ENCODE measurements at places on chromosomes 7 and 10.

DNA sequence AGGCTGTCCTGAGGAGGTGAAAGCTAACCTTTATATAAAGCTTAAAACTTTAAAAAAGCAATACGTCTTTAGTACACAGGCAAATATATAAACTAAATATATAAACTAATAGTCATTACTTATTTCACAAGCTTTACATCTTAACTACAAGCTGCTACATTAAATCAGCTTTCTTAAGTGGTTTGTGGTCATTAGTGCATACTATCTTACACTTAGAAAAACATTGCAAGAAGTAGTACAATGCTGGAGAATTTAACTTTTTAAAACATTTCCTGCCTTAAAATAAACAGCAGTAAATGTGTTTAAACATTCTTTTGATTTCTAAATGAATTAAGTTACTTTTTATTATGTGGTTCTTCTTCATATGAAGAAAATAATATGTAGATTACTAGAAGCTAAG lies 36.3 kb downstream of the MET start:
- DNase-seq: no peak

DNA sequence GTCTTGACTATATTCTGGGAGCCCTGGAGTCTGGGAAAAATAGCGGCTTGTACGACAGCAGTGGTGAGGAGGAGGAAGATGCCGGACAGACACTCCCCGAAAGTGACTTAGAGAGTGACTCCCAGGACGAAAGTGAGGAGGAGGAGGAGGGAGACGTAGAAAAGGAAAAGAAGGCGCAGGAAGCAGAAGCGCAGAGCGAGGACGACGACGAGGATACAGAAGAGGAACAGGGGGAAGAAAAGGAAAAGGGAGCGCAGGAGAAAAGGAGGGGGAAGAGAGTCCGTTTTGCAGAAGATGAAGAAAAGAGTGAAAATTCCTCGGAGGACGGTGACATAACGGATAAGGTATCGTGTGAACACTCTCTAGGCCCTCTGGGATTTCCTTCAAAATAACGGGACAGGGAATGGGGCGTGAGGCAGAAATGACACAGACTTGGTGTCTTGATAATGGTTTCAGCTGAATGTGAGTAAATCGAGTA lies 908 bp downstream of the NOM1 start:
- no peak for DNase-seq

DNA sequence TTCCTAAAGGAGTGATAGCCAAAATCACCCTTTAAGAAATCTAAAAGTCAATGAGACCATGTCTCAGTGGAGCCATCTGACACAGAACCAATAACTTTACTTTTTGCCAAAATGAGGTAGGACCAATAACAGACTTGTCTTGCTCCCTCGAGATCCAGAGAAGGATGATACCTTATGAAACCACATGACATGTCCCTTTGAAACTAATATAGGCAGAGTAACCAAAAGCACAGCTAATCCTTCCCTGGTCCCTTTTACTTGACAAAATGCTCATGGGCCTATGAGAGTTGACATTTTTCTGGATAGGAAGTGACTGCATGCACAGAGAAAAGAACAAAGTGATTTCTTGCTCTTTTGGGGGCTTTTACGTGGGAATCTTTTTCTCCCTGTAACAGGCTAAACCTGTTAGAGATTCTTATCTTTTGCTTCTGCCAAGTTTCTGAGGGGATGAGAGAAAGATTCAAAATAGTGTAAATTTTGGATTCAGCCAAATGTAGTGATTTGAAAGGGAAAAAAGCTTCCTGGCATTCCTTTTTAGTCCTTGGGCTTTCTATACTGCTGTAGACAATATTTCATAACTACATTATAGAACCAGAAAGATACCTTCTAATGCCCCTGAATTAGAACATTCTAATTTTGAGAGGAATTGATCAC lies 87.6 kb downstream of the ARMH3 start:
- no peak for DNase-seq

GRCh38 chr10:133197786-133198185 lies 32.2 kb upstream of the UTF1 start:
- no peak for DNase-seq

GRCh38 chr7:116733924-116734580 lies 62.1 kb downstream of the MET start:
- no peak for DNase-seq

- no peak for DNase-seq
Observed at GRCh38 chr10:131804551-131805295, 96.1 kb upstream of the PPP2R2D start.

DNA sequence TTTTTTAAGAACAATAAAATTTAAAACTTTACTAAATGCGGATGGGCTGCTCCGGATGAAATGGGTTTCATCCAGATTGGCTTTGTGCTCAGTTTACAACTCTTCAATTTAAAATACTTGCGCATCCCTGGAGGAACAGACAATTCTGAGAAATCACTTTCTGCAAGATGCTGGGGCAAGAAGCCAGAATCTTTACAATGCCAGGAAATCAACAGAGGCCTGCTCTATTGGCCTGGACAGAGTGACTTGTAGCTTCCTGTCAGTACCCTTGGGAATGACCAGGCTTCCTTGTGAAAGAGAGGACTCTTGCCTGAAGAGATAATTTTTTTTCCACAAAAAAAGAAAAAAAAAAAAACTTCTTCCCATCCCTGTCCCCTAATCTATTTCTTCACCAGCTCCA lies 3.9 kb upstream of the FAM13C start:
- DNase-seq: no peak

DNA sequence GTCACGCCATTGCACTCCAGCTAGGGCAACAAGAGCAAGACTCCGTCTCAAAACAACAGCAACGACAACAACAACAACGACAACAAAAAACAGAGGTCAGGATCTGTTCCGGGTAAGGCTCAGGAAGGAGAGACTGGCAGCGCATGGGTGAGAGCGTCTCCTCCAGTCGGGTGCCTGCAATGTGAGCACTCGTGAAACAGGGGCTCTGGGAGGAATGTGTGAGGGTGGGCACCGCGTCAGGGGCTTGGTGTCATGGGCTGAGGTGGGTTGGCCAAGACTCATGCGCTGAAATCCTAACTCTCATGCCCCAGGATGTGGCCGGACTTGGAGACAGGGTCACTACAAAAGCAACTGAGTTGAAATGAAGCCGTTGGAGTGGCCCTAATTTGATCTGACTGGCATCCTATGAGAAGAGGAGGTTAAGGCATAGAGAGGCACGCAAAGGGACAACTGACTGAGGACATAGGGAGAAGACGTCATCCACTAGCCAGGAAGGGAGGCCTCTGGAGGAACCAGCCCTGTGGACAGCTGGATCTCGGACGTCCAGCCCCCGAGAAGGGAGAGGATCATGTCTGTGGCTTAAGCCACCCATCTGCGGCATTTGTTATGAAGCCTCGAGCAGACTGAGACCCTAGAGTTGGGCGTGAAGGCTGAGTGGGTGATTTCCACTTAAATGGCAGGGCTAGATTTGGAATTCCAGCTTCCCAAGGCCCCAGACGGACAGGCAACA lies 241.5 kb upstream of the PITRM1 start:
- no peak for DNase-seq

- no peak for DNase-seq
Observed at GRCh38 chr10:73641328-73642060, at the start of gene MYOZ1. Gene MYOZ1 (minus strand): TSS chr10:73641474. CDS start chr10:73640017, 1,457 bp downstream.

- no peak for DNase-seq
Observed at GRCh38 chr7:37495574-37496184, 47.0 kb upstream of the ELMO1 start.

DNA sequence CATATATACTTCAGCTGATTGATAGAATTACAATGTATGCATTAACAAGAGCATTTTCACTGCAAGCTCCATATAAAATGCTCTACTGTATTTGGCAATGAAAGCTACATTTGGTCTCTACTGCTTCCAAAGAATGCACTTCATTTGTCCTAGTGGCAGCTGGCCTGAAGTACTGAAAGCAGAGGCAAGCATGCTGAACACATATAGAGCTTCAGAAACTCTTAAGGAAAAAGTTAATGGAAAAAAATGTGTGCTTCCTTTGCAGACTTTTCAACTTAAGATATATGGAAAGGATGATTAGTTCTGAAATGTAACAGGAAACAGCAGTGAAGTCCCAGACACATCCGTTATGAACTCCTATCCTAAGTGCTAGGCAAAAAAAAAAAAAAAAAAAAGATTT lies 537.1 kb upstream of the POM121L12 start:
- no peak for DNase-seq

GRCh38 chr7:112421666-112422486 lies 28.4 kb upstream of the IFRD1 start:
- peak; percentile 66 for DNase-seq

- DNase-seq: no peak
Observed at GRCh38 chr7:65339257-65339656, 34.4 kb upstream of the ZNF92 start.

- no peak for DNase-seq
Observed at GRCh38 chr7:72080341-72080766, 331.8 kb downstream of the CALN1 start.

GRCh38 chr7:131629217-131629882 lies 72.9 kb upstream of the PODXL start:
- DNase-seq: no peak

GRCh38 chr10:98224996-98225395 lies 43.0 kb downstream of the LOXL4 start:
- DNase-seq: no peak
